ENCODE measurements at places on chromosomes 2 and 18.

- no peak for DNase-seq
Observed at GRCh38 chr18:58345875-58346274, 283.0 kb downstream of the ALPK2 start.

GRCh38 chr2:44935729-44936098 is 5.8 kb upstream of the SIX3 start:
- DNase-seq: no peak

GRCh38 chr2:95303191-95303919 is 6.2 kb downstream of the KCNIP3 start:
- no peak for DNase-seq

DNA sequence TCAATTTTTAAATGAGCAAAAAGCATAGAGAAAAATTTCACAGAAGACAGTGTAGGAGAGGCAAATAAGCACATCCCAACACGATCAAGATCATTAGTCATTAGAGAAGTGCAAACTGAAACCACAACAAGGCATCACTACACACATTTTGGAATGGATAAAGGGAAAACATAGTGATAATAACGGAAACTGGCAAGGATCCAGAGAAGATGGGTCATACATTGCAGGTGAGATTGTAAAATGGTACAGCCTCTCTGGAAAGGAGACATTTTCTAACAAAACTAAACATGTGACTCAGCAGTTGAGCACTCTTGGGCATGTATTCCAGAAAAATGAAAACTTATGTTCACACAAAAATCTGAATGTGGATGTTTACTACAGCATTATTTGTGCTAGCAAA is 98.3 kb upstream of the TMEM17 start:
- no peak for DNase-seq

- no peak for DNase-seq
Observed at GRCh38 chr2:200455958-200456421, 53.9 kb downstream of the KCTD18 start.

GRCh38 chr2:97751752-97752151 is 38.4 kb downstream of the ZAP70 start:
- DNase-seq: no peak

DNA sequence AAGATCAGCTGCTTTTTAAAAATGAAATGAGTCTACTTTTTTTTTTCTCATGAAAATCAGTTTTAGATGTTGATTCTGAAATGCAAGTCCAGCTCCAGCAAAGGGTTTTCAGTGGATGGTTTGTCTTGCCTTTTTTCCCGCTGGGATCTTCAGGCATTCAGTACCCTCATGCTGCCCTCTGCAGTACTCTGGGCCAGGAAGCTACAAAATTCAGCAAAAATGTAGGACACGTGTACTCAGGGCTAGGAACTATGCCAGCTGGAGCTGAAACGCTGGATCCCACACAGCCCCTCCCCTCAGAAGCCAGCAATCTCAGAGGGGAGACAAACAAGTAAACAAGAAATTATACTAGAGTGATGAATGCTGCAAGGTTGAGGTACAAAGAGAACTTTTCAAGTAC is 97.3 kb downstream of the MMADHC start:
- DNase-seq: no peak

DNA sequence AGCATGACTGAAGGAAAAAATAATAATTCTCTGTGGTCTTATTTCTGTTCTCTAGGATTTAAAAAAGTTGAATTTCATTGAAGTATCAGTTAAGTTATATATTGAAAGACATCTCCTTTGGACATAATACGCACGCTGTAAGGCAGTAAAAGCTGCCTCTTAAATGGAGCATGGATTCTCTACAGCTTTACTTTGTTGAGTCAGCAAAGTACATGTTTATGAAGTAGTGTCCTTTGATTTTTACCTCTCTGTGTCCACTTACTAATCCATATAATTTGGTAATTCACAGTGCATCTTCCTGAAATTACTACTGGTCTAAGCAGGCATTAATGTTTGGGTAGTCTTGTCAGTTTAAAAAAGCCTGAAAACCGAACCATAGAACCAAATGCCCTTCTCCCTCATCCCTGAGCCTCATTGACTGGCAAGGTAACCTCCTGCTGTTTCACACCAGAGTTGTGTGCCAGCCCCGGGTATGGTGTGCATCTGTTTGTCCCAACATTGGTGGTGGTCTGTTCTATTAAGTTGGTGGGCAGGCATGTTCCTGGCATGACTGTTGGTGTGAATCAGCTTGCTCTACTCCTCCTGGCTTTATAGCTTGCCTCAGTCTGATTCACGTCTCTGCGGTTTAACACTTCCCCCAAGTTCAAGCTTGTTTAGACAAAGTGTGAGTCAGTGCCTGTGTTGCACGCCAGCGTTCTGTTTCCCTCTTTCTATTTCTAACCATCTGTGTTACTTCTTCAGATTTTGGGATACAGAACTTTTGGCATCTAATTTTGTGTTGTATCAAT is 71.0 kb upstream of the ITM2C start:
- DNase-seq: peak; percentile 96

DNA sequence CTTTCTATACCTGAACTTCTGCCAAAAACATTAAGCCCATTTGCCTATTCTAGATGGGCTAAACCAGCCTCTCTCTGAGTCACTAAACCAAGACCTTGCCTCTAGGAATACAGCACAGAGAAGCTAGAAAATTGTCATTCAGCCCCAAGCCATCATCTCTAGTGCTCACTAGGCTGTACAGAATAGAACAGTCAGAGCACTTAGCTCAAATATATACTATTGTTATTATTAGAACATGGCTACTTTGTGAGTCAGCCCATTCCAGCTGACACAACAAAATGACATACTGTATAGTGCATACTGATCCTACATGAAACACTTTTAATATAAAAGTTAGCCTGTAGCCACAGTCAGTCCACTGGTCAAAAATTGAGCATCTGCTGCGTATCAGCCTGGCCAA is 418.8 kb downstream of the NRXN1 start:
- DNase-seq: peak; percentile 16

DNA sequence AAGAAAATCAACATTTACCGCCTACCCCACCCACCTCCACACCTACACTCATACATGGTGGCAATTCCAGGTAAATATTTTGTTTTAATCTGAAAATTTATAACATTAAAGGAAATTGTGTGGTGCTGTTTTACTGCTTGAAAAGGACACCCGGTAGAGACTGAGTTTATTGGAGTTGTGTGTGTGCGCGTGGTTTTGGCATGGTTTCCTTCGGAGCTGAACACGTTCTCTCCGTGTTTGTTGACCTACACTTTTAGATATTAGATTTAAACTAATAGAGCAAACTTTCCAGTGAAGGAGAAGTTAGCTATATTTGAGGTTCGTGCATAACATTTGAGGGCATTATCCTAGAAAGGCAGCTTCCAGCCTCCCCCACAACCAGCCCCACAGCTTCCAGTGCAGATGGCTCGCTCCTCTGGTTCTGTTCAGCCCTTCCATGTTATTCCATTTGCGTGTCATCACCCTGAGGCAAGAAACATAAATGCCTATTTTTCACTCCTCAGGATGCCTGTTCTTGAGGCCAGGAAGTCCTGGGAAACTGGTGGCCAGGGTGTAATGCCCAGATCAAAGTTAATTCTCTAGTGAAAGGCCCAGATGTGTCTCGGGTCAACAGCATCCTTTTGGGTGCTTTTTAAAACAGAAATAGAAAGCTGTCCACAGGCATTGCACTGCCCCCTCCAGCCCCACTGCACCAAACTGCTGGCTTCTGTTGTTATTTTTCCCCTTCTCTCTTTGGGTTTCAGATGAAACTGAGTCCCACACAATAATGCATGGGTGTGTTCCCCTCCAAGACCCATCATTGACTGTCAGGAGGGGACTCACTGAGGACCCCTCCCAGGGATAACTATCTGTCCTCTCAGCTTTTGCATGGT is 190.2 kb downstream of the SETBP1 start:
- DNase-seq: peak; percentile 30

DNA sequence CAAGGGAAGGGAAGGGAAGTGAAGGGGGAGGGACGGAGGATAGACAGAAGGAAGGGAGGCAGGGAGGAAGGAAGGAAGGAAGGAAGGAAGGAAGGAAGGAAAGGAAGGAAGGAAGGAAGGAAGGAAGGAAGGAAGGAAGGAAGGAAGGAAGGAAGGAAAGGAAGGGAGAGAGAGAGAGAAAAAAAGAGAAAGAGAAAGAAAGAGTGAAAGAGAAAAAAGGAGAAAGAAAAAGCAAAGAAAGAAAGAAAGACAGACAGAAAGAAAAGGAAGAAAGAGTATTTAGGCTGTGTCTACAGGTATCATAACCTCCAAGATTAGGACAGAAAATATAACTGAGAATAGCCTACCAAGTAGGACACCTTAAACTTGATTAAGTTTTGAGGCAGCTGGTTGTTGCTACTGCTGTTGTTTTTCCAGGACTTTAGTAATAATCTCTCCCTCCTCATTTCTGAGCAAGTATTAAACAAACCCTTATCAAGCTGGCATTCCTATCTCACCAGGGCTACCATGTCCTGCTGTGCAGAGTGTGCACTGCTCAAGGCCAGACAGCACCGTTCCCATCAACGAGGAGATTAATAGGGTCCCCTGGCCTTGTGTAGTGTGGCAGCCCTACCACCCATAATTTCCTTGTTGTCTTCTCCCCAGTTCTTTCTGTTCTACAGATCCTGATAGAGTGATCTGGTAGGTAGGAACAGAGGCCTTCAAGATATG is 90.5 kb upstream of the FHL2 start:
- no peak for DNase-seq

All from brain pericyte (primary cell).